ENCODE measurements at places on chromosomes 3 and 15.

- no peak for DNase-seq
Measured at GRCh38 chr3:45434996-45435395, 46.6 kb downstream of the LARS2 start.

DNA sequence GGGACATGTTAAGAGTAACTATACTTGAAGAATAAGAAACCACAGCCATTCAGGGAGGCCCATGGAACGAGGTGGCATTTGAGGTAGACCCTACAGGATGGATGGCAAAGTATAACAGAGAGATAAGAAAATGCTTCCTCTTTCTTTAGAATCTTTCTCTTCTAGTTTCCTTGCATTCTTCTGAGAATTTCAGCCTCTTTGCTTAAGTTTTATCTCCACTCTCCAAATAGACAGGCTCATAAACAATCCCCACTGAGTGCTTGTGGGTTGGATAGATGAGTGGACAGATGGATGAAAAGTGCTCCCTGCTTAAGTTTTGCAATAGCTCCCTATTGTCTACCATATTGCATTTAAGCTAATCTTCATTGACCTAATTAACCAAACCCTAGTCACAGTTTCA, 103.7 kb downstream of the MEX3B start:
- no peak for DNase-seq

DNA sequence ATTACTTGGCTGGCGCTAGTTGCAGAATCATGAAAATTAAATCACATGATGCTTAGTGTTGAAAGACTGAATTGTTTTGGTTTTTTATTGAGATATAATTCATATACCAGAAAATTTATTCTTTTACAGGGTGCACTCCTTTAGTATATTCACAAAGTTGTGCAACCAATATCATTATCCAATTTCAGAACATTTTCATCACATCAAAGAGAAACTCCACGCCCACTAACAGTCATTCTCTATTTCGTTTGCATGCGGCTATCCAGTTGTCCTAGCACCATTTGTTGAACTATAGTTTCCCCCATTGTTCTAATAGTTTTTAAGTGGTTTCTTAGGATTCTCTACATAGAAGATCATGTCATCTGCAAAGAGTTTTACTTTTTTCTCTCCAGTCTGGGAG, 3.7 kb downstream of the EHD4 start:
- no peak for DNase-seq

- no peak for DNase-seq
Measured at GRCh38 chr15:25366058-25366457, 72.8 kb downstream of the UBE3A start.

GRCh38 chr15:41827290-41827879, 507 bp upstream of the JMJD7 start:
- no peak for DNase-seq

GRCh38 chr3:76264496-76264895, 479.1 kb upstream of the ZNF717 start:
- no peak for DNase-seq

Measured in SHP77 (cell line).